Cardiac fibroblast (primary cell): ENCODE measurements at places on chromosomes 5 and 9.

GRCh38 chr5:172748341-172748843 lies 22.6 kb downstream of the DUSP1 start:
- DNase-seq, result peak; percentile 93

GRCh38 chr5:105745111-105745510 lies 1925.6 kb downstream of the EFNA5 start:
- DNase-seq, result no peak

- DNase-seq, result no peak
These were observed 105.2 kb downstream of the RFK start for GRCh38 chr9:76289042-76289441.

DNA sequence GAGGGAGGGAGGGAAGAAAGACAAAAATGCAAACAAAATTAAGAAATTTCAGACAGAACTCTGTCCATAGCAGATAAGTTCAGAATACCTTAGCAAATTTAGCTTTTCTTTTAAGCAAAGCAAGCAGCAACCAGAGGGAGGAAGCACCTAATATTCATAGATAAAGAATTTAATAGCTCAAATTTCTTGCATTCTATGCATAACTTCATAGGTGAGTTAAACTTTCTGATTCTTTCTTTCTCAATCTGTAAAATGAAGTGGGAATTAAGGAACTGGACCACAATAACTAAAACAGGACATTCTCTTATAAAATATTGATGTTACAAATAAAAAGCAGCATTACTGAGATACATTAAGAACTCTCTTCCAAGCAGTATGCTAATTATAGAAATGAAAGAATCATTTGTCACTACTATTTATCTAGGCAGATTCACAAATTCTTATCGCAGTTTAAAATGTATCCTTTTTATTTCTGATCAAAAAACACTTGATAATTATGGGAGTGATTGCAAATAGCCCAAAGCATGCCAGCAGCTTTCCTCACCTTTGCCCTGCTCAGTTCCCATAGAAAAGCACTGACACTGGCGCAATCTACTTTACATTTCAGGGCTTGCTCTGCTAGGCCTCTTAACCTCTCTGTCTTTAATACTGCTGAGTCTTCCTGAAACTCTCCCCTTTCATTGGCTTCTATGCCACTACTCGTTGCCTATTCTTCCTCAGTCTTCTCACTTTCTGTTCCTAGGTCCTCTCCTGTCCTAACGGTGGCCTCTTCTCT lies 341.8 kb downstream of the PIK3R1 start:
- DNase-seq, result peak; percentile 23

- peak; percentile 13 for DNase-seq
These were observed 111.5 kb upstream of the ZNF366 start for GRCh38 chr5:72618708-72619107.

DNA sequence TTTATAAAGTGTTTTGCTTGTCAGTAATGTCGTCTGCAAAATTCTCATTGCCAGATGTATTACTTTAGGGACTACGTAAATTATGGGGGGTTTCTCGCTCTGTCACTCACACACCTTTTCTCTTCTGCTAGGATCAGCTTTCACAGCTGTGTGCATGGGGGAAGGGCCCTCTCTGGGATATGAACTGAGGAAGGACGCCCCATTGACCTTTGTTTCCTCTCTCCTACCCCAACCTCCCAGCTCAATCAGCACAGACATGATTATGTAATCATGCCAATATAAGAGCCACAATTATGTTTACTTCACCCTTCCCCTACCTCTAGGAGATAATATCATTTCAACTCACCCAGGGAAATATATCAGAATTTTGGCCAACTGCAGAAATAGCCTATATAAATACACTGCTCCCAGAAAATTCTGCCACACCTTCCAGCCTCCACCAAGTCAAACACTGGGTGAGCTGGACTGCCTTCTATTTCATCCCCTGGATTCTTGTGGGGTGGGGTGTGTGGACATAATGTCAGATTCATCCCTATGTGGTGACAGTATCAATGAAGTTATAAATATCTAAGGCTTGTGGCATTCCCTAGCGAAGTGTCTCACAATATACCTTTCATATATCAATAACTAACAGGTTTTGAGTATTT lies 12.6 kb upstream of the SEMA5A start:
- no peak for DNase-seq

DNA sequence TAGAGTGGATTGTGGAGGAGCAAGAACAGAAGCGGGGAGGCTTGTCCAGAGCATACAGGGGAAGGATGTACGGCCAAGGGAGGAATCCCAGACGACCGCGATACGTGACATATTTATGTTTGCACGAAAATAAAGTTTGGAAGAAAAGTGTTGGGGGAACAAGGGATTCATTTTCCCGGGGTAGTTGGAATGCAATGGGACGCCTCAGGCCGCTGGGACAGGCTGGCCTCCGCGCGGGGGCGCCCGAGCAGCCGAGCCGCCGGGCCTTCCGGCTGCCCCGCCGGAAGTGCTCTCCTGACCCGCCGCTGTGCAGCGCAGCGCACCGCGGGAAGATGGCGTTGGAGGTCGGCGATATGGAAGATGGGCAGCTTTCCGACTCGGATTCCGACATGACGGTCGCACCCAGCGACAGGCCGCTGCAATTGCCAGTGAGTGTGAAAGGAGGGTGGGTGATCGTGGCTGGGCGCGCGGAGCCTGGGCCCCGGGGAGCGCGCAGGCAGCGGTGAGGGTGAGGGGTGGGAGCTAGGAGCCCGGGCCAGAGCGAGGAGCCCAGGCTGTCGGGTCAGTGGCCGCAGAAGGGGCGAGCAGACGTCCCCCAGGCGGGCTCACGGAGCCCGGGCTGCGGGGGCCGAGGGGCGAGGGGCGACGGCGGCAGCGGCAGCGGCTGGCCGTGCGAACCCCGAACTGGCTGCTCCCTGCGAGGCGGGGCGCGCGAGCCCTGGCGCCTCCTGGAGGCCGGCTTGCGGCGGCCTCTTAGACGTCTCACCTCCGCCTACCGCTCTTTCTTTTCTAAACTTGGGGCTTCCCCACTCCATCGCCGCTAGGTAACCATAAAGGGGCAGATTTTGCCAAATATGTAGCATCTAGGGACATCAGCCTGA lies at the start of gene PHAX:
PHAX (plus strand) TSS at position 317 of the 881 bp plus-strand sequence; CDS start at position 333, 16 bp downstream.
- DNase-seq, result peak; percentile 76
